Cardiac ventricle fibroblast (primary cell): ENCODE measurements at places on chromosomes 11 and 22. TPM values are rescaled to one million over a fixed set of nuclear protein-coding genes. Genes with fewer than 3 reads are reported as not detected.

The KCNJ1 gene
- not detected in 2 replicates for total RNA-seq

The MEI1 gene
- not detected in 2 replicates for total RNA-seq

The ELFN2 gene
- total RNA-seq = 0.59 and 3.8 TPM in 2 replicates

The SPI1 gene
- not detected in 2 replicates for total RNA-seq
